Cortex of kidney (tissue), 1 donor: ENCODE measurements at places on chromosomes 6 and 20.

GRCh38 chr20:24605937-24606455 is 136.6 kb downstream of the SYNDIG1 start:
- no peak for DNase-seq

- no peak for DNase-seq
Observed at GRCh38 chr6:26501482-26501986, 1.4 kb downstream of the BTN1A1 start.

- DNase-seq = no peak
Observed at GRCh38 chr6:134720353-134721059, 229.4 kb downstream of the ALDH8A1 start.

- DNase-seq = no peak
Observed at GRCh38 chr6:84663866-84664265, 100.5 kb downstream of the TBX18 start.

DNA sequence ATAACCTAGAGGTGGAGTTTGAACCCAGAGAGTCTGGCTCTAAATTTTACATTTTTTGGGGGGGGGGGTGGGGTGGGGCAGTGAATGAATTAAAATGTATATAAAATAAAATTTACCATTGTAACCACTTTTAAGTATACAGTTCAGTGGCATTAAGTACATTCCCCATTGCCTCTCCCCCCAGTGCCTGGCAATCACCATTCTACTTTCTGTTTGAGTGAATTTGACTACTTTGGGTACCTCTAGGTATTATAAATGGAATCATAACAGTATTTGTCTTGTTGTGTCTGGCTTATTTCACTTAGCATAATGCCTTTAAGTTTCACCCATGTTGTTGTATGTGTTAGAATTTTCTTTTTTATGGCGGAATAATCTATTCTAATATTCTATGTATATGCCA is 2.7 kb downstream of the FAM110A start:
- no peak for DNase-seq
